ENCODE measurements at places on chromosomes 16 and 17.

- no peak for DNase-seq
These were observed 16.1 kb upstream of the MTSS2 start for GRCh38 chr16:70701998-70702397.

GRCh38 chr17:6232732-6233101 lies 162.5 kb downstream of the WSCD1 start:
- no peak for DNase-seq

- DNase-seq, result peak; percentile 28
These were observed 110.3 kb downstream of the C16orf95 start for GRCh38 chr16:87206646-87207451.

- DNase-seq, result no peak
These were observed 25.8 kb upstream of the AKTIP start for GRCh38 chr16:53528797-53529196.

DNA sequence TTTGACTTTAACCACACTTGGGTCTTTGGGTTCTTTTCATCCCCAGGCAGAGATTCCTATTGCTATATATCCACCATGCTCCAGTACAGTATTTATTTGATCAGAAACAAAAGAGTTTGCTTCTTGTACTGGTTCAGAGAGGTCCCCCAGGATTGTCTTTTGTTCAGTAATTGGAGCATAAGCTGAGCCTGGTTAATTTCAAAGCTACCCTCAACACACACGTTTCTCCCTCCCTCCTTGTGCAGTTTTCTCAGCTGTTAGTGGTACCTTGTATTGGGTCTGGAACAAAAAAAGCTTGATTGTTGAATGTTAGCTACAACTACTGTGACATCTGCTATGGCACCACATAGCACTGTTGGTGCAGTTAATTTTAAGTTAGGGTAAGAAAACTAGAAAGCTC lies 50.0 kb downstream of the NUP93 start:
- no peak for DNase-seq

DNA sequence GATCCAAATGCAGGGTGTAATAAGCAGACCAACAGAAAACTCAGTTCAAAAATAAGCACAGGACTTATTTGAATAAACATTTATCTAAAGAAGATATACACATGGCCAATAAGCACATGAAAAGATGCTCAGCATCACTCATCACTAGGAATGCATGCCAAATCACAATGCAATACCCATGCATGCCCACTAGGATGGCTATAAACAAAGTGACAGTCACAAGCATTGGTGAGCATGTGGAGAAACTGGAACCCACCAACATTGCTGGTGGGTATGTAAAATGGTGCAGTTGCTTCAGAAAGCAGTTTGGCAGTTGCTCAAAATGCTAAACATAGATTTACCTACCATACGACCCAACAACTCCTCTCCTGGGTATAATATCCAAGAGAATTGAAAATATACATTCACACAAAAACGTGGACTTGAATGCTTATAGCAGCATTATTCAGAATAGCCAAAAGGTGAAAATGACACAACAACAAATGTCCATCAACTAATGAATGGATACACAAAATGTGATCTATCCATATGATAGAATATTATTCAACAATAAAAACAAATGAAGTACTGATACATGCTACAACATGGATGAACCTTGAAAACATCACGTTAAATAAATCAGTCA lies 20.1 kb downstream of the UBE2O start:
- DNase-seq, result peak; percentile 28

- no peak for DNase-seq
These were observed 118.4 kb downstream of the SNX11 start for GRCh38 chr17:48225725-48226567.

- DNase-seq, result no peak
These were observed 275.5 kb upstream of the N4BP1 start for GRCh38 chr16:48885471-48885870.

- DNase-seq, result no peak
These were observed 57.5 kb downstream of the WIPI1 start for GRCh38 chr17:68399638-68400403.

DNA sequence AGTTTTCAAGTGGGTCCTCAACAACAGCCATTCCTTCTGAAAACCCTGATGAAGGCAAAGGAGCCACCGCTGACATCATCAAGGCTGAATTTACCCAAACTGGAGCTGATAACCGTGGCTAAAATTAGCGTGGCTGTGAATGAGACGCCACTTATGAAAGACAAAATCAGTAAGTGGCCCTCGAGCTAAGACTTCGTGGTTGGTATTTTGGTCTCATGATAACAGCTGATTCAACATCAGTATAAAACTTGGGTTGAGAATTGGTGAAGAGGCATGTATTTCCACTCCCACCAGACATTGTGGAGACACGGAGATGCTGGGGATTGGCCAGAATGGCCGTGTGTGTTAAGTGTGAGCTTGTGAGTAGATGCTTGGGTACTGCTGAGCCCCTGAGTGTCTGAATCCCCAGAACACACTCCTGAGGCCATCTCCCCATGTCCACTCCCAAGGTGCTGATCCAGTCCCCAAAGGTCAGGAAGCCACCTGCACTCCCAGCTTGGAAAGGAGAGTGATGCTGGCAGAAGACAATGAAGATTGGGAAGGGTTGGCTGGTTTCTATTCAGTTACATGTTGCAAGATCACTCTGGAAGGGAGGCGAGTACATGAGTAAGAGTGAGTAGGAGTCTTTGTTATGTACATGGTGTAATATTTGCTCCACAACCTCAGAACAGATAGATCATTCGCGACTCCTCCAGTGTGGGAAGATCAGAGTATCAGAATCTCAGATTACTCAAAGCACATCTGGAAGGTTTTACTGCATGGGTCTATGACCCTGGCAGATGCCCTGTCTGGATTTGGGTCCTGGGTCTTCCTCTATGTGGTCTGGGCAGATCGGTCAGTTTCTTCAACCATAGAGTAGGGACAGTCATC lies 207.7 kb downstream of the HS3ST3A1 start:
- no peak for DNase-seq

- no peak for DNase-seq
These were observed 28.0 kb downstream of the ZCCHC14 start for GRCh38 chr16:87464691-87465300.

GRCh38 chr17:18948476-18949006 lies 3.4 kb upstream of the SLC5A10 start:
- DNase-seq, result no peak

GRCh38 chr16:89449726-89450335 lies 40.5 kb downstream of the ANKRD11 start:
- no peak for DNase-seq

DNA sequence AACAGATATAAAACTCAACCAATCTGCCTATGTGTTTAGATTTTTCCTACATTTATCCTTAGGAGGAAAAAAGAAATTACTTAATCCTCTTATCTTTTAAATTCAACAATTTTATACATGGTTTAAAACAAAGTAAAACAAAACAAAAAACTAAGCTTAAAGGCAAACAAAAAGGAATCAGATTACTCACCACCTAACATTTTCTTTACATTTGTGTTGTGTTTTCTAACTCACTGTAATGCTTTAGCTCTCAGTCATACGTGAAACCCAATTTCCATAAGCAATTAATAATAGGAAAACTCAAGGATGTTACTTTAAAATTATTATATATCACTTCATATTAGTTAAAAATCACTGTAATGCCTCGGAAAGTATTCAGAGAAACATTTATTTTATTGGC lies 6.7 kb upstream of the IRX5 start:
- DNase-seq, result no peak

GRCh38 chr17:17700251-17700969 lies 19.2 kb downstream of the RAI1 start:
- no peak for DNase-seq

DNA sequence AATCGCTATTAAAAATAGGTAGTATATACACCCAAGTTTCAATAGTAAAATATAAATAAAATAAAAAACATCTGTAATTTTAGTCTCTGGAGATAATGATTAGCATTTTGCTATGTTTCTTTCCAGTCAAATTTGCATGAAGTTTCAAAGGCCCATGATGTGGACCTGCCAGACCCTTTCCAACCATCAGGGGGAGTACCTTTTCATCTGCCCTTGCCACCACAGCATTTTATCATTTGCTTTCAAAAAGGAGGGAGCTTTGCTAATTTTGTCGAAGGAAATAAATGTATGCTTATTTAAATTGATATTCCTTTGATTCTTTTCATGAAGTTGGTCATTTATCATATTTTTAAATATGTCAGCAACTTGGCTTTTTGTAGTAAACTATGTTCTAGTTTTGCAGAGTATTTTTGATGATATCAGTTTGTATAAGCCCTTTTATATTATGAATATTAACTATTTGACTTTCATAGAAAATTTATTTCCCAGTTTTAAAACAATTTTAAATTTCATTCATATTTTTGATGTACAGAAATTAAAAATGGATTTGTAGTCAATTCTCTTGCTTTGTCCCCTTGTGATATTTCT lies 115.2 kb upstream of the NETO2 start:
- DNase-seq, result peak; percentile 18

DNA sequence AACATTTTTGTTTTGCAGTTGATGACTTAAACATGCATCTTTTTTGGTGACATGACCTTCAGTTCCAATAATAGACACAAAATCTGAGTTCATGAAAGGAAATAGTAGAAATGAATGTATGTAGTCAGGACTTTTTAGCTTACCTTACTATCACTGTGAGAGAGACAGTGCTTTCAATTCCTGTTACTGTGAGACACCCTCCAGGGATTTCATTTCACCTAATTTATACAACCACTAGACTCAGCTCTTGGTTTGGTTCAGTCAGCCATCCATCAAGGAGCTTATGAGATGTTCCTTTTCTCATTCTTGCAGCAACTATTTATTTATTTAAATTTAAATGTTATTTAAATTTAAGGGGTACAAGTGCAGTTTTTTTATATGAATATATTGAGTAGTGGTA lies 77.9 kb downstream of the MAP2K4 start:
- DNase-seq, result no peak

DNA sequence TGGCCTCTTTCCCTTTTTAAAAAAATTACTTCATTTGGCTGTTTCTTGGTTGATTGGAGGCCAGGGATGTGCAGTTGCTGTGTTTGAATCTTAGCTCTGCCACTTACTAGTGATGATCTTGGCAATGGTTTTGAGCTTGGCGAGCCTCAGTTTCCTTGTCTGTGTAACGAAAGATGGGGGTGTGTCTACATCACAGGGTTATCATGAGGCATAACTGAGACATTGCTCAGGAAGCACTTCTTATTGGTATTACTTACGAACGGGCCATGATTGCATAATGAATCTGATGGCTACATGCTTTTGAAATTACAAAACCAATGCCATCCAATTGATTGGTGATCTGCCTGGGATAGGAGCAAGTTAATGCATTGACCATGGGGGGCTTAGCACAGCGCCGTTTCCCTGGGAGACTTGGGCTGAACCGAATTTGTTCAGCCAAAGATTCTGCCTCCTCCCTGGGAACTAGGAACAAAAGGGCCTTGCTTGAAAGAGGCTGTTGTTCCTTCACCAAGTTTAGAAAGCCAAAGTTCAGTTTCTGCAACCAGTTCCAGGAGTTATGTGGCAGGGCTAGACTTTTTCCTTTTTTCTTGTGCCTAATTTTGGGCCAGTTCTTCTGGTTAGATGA lies 21.9 kb downstream of the CMIP start:
- no peak for DNase-seq

DNA sequence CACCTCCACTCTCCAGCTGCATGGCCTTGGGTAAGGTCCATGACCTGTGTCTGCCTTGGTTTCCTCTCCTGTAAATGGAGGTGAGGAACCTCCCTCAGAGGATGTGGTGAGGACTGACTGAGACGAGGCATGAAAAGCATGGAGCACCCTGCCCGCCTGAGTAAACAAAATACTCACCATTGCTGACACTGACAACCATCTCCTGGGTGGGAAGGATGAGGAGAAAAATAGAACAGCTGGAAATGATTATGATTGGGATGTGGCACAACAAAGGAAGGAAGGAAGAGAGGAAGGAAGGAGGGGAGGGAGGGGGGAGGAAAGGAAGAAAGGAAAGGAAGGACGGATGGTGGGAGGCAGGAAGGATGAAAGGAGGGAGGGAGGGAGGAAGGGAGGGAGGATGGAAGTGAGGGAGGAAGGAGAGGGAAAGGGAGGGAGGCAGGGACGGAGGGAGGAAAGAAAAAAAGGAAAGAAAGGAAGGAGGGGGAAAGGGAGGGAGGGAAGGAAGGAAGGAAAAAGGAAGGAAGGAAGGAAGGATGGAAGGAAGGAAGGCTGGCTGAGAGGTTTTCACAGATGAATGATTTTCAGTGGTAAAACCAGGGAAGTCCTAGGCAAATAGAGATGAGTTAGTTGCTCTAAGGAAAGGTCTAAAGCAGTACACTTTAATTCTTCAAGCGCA lies 276.5 kb upstream of the XYLT1 start:
- no peak for DNase-seq

GRCh38 chr17:67013891-67014290 lies 30.5 kb upstream of the CACNG1 start:
- DNase-seq, result no peak

GRCh38 chr16:72189865-72190371 lies 18.0 kb upstream of the PMFBP1 start:
- no peak for DNase-seq

GRCh38 chr16:58801838-58802237 lies 67.7 kb upstream of the GOT2 start:
- DNase-seq, result no peak

- DNase-seq, result no peak
These were observed 32.7 kb downstream of the ITGB3 start for GRCh38 chr17:47286198-47286914.

DNA sequence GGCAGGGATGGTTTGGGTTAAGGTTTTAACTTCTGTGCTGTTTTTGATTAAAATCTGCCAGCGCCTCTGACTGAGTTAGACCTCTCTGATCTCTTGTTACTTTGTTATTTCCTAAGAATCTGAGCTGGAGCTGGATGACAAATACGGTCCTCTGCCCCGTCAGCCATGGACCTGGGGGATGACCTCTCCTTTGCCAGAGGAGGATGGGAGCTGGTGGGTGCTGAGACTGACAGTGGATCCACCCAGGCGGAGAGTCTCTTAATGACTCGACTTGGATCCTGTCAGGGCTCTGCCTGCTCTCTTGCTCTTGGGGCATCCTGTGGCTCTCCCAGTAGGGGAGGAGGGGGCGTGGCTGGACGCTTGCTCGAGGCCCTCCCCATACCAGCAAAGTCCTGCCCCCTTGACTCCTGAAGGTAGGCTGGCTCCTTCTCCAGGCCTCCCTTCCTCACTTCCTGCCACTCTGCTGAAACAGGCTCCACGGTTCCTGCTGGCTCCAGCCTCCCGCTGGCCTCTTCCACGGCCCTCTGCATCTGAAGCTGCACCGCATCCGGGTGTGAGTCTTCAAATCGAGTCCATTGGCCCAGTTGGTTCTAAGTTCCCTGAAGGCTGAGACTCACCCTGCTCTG lies 24.8 kb upstream of the MAP3K14 start:
- peak; percentile 66 for DNase-seq

DNA sequence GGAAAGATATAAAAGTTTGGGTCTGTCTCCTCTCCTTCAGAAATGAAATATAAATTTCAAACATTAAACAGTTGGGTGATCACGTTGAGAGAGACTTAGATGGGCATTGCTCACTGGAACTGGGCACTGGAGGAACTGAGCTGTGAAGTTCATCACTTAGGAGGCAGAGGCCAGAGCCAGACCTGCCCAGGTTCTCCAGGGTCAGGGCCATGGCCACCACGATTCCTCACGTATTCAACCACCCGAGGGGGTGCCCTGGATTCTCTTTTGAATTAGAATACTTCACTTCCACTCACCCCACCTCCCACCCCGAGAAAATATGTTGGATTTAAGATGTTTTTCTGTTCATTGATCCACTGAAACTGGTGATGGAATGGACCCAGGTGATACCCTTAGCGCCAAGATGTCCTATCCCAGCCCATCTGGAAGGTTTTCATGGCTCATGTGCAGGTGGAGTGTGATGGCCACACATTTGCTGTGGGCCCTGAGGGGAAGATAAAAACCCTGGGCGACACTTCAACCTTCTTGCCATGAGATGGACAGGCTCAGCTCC lies 6.1 kb downstream of the PRR29 start:
- no peak for DNase-seq

GRCh38 chr17:39325528-39326240 lies 75.7 kb downstream of the FBXL20 start:
- no peak for DNase-seq
